ENCODE measurements at places on chromosomes 6 and 20.

DNA sequence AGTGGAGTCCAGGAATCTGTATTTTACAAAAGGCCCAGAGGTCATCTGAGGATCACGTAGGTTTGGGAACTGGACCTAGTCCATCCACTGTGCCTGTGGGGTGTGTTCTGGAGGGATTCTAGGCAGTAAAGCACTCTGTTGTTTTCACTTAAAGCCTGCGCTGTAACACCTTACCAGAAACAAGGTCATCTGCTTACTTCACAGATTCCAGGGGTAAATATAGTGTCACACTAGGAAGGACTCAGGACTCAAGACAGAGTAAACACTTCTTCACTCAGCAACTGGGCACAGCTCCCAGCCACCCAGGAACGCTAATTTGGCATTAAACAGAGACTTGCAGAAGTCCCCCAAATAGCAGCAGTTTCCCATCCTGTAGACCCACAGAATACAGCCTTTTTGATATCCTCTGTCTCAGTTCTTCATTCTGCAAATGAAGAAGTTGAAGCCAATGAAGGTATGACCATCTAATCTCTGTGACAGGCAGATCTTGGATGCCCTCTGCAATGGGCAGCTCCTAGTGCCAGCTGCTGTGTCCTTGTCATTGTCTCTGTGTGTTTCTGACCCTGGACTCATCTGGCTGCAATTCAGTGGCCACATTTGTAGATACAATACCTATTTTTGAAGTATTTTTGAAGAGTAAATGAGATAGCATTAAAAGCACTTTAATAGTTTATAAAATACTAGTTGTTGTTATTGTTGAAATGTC lies 129.1 kb downstream of the SLC24A3 start:
- DNase-seq = no peak

DNA sequence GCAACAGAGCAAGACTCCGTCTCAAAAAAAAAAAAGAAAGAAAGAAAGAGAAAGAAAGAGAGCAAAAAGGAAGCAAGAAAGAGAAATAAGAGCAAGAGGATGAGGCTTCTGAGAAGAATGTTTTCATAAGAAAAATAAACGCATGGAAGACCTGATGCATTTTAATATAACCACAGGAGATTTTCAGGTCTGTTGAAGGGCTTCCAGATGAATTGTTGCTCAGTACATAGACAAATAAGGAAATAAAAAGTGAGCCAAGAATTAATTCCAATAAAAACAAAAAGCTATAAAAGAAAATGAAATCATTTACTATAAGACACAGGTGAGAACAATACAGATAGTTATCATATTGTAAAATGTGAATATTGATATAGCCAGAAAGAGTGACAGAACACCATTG lies 43.5 kb downstream of the PERP start:
- DNase-seq = no peak

DNA sequence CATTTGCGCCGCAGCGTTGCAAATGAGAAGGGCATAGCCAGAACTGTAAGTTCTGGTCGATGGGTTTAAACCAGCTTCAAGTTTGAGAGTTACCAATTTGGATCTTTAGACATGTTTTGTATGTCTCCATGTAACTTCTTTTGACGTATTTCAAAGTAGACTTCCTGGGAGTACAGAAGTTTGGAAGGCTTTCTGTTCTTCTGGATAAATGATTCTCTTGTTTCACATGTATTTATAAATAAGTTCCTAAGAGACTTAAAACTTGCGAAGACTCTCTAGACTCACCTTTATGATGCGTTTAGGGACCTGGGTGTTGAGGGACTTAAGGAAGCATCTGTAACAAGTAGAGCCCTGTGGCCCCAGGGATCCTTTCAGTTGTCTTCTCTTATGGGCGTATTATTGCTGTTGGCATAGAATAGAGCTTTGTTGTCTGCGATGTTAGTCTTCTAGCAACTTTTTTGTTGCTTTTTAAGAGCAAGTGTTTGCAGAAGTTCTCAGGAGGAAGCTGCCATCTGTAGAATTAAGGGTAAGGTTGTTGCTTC lies 1.3 kb downstream of the CDYL start:
- DNase-seq = no peak

DNA sequence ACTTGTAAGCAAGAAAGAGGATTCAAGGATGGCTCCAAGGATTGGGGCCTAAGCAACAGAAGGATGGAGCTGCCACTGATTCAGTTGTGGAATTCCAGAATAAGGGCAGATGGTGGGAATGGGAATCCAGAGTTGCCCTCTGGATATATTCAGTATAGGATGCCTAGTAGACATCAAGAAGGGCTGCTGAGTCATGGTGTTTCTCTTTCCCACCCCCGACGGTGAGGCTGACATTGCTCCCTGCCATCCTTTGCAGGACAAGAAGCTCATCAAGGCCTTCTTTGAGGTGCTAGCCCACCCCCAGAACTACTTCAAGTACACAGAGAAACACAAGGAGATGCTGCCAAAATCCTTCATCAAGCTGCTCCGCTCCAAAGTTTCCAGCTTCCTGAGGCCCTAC lies 11.2 kb upstream of the ZNF76 start:
- no peak for DNase-seq

GRCh38 chr6:79518842-79519241 lies 18.4 kb downstream of the LCA5 start:
- DNase-seq = no peak

GRCh38 chr20:32792316-32792715 lies 27.4 kb upstream of the MAPRE1 start:
- no peak for DNase-seq

DNA sequence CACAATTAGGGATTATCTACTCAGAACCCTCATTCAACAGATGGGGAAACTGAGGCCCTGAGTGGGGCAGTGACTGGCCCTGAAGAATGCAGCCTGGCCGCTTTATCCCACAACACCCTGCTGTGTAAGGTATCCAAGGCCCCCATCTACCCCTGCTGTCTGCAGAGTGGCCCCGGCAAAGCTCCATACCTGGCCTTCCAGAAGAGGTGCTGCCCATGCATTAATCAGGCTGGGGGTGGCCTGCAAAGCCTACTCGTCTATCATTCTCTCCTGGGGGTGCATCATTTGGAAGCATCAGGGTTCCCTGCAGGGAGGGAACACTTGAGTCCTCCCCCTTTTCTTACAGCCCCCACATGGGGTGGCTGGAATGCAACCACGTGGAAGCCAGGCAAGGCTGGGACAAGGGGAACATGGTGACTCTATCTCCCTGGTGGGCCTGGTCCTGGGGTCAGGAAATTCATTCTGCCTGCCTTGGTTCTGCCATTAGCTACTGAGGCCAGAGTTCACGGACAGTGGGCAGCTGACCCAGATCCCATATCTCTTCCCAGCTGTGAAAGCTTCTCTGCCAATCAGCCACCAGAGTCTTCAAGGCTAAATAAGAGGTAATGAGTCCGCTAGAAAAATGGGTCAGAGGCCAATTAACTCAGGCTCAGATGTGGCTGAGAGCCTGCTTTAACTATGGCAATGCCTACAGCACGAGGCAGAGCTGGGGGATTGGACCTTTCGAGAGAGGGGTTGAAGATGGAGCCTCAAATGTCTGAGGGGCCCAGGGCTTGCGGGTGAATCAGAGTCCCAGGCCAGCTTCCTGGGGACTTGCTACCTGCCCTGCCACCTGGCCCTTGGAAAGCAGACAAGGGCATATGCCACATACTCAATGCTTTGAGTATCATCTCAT lies 72.3 kb upstream of the TOX2 start:
- DNase-seq = no peak

- no peak for DNase-seq
Observed at GRCh38 chr6:105346052-105346451, 56.8 kb downstream of the PREP start.

GRCh38 chr6:91464201-91464600 lies 877.3 kb upstream of the MAP3K7 start:
- DNase-seq = no peak

DNA sequence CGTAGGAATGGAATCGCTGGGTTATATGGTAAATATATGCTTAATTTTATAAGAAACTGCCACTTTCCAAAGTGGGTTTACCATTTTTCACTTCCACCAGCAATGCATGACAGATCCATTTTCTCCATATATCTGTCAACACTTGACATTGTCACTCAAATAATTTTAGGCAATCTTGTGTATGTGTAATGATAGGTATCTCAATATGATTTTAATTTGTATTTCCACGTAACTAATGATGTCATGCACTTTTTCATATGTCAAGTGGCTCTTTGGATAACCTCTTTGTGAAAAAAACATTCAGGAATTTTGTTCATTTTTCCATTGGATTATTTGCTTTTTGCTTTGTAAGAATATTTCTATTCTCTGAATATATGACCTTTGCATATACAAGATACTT lies 419.9 kb downstream of the BTBD3 start:
- DNase-seq = no peak

- no peak for DNase-seq
Observed at GRCh38 chr20:9928281-9928737, 89.4 kb upstream of the PAK5 start.

GRCh38 chr6:149169761-149170511 lies 147.6 kb upstream of the TAB2 start:
- DNase-seq = no peak

GRCh38 chr6:134948691-134949090 lies 1.2 kb downstream of the ALDH8A1 start:
- DNase-seq = no peak

- DNase-seq = no peak
Observed at GRCh38 chr6:85432554-85432953, 17.3 kb upstream of the NT5E start.

- DNase-seq = no peak
Observed at GRCh38 chr6:132401618-132402285, 477 bp upstream of the MOXD1 start.

GRCh38 chr6:77072694-77073409 lies 390.4 kb downstream of the HTR1B start:
- DNase-seq = no peak

- DNase-seq = no peak
Observed at GRCh38 chr6:153771577-153771976, 267.5 kb upstream of the OPRM1 start.

DNA sequence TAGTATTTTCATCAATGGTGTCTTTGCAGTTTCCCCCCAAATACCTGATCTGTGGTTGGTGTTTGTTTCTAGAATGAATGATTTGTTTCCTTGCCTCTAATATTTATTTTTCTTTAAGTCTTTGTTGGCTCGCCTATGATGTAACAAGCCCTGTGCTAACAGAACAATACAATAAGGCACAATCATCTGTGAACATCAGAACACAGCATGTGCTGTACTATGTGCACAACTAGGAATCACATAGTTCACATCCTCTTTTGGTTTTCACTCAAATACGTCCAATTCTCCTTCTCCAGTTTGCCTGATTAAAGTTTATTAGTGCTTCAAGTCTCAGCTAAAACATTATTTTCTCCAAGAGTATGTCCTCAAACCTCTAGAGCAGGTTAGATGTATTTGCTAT lies 613.1 kb downstream of the EPHA7 start:
- DNase-seq = no peak

- DNase-seq = no peak
Observed at GRCh38 chr6:161948462-161948861, 674.6 kb upstream of the AGPAT4 start.

DNA sequence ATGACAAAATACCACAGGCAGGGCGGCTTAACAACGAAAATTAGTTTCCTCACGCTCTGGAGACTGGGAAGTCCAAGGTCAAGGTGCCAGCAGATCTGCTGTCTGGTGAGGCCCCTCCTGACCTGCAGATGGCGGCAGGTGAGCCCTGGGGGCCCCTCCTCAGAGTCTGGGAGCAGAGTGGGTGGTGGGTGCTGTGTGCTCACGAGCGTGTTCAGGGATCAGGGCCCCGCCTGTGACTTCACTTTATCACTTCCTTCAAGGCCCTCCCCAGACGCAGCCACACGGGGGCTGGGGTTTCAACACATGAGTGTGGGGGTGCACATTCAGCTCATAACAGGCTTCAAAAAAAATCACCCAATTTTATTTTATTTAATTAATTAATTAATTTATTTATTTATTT lies 39.3 kb downstream of the SLC2A4RG start:
- no peak for DNase-seq

DNA sequence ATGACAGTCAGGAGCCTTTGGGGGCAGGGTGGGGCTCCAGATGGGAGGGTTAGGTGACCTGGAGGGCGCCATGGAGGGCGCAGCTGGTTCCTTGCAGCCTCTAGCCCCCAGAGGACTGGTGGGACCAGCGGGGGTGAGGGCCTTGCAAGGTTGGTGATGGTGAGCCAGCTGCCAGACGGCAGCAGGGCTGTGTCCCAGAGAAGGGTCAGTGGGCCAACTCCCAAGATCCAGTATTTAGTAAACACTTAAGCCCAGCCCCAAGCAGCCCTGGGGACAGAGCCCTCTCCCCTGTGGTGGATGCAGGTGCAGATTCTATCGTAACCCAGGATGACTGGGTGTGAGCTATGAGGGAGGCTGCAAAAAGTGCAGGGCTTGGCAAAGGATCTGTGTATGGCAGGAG lies 201.5 kb upstream of the RNF24 start:
- DNase-seq = no peak

GRCh38 chr6:122322824-122323223 lies 76.6 kb upstream of the HSF2 start:
- DNase-seq = no peak

Measured in bone marrow (tissue), 2 donors.